Bladder microvascular endothelial cell (primary cell): ENCODE measurements at places on chromosomes 3 and 15. TPM values are rescaled to one million over a fixed set of nuclear protein-coding genes. Genes with fewer than 3 reads are reported as not detected.

PLA1A gene
- 1.8 and 20.3 TPM in 2 replicates for total RNA-seq

IQCF5 gene
- total RNA-seq, result not detected in 2 replicates

STXBP5L gene
- total RNA-seq, result not detected in 2 replicates

HDAC11 gene
- 6.5 and 10.7 TPM in 2 replicates for total RNA-seq

DGKG gene
- 0.16 and 0.94 TPM in 2 replicates for total RNA-seq
